ENCODE measurements at places on chromosomes 2 and 18.

- peak; percentile 76 for DNase-seq
Observed at GRCh38 chr2:160388464-160389263, 104.9 kb downstream of the RBMS1 start.

- no peak for DNase-seq
Observed at GRCh38 chr2:106876699-106877098, 9.3 kb downstream of the ST6GAL2 start.

DNA sequence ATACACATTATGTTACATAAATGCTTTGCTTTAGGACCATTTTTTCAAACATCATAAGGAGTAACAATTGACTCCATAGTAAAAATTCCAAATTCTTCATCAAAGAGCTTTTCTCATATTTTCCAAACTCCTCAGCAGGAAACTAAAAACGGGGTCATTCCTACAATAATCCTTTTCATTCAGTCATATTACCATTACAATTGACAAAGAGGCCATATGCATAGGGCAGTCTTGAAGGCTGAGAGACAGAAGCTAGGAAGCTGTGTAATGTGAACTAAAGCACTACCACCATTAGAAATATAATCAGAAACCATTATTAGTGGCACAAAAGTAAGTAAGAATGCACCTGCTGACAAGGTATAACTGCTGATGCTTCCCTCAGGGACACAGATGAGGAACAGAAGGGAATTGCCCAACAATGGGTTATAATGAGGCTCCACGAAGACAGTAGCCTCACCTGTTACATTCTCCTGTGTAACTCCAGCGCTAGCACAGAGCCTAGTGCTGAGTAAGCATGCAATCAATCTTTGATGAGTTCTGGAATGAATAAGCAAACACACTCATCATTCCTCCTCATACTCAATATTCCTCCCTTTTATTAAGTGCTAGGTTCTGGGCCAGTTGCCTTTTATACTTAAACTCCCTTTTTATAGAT, 942.3 kb downstream of the CPS1 start:
- DNase-seq: no peak

DNA sequence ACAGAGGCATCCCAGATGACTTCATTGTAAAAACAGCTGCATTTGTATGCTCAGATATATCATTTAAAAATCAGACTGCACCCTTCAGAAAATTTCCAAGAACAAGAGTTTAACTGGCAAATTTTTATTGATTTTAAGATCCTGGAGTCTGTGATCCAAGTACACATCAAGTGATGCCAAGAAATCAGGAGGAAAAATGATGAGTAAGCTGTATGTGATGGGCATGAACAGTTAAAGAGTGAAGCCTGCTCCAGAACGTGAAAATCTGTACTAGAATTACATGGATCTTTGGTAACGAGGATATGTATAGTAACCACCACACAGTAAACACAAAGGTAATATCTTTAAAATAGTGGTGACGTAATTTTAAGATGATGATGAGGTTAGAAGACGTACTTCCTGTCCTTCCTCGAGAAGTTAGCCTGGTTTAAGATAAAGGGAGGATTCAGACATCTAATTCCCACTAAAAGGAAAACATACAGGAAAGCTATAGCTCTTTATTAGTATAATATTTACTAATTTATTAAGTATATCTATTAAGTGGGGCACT, 1374.3 kb upstream of the DDX18 start:
- DNase-seq: no peak

DNA sequence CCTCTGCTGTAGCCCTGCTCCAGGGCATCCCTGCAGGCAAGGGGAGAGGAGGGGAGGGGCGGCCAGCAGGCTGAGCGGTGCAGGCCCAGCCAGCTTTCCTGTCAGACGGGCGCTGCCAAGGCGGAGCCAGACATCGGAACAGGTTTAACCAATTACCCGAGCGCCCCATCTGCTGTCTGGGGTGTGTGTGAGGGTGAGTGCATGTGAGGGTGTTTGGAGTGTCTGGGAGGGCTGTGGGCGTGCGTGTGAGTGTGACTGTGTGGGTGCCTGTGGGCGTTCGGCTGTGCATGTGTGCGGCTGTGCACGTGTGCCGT, 20.0 kb downstream of the EMX1 start:
- DNase-seq: no peak

DNA sequence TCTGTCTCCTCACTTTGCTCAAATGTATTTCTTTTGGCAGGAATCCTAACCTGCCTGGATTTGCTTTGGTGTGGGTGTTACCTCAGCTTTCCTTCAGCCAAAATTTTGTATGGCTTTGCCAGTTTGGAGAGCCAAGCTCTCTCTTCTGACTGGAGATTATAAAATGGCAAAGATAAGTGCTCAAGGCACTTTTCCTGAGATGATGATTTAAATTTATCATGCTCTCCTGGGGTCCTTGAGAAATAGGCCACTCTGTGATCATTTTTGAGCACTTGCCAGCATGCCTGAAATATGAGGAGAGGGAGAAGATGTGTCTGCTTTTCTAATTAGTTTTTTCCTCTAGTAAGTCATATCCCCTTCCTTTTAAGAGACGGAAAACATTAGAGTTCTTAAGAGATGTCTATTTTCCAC, 683.0 kb downstream of the SLC4A3 start:
- DNase-seq: no peak

- no peak for DNase-seq
Observed at GRCh38 chr2:28567061-28567471, 71.2 kb downstream of the PLB1 start.

DNA sequence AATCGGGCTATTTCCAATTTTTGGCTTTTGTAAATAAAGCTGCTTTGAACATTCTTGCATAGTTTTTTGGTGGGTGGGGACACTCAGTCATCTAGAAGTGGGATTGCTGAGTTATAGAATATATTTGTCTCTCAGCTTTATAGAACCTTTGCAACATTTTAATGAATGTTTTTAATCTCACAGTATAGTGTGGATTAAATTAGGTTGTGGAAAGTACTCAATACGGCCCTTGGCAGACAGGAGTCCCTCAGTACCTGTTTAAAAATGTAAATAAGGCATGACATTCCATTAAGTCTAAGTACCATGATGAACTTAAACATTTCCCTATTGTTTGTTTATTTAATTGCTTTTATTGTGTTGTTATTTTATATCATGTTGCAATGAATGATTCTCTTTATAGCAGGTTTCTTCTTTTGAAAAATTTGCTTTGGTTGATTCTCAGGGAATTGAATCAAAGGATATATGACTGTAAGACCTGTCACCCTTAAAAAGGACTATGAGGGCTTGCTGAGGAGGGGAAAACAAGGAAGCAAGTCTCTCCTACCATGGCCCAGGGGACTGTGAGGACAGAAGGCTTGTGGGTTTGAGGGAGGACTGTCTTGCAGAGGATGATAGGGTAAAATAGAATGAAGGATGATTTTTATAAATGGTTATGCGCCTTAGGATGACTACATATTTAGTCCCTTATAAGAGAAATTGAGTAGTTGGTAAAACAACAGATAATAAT, 165.1 kb downstream of the RPIA start:
- DNase-seq: no peak

- no peak for DNase-seq
Observed at GRCh38 chr2:212384027-212384426, 154.6 kb downstream of the ERBB4 start.

DNA sequence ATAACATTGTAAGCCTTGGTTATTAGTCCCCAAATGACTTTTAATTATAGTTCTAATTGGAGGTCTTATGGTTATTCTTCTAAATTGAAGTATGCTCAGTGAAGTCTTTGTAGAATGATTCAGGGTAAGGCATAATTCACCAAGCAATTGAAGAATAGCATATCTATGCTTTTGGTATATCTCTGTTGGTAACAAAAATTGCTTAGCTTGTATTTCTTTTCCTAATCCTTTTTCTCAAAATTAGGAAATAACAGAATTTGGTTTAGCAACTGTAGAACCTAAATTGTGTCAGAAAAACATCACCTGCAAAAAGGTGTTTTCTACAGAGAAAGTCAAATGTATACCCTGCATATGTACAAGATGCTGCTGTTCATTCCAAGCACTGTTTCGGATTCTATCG, 189.2 kb upstream of the EPHA4 start:
- DNase-seq: no peak

GRCh38 chr2:188278388-188279092, 13.1 kb upstream of the GULP1 start:
- no peak for DNase-seq

- no peak for DNase-seq
Observed at GRCh38 chr2:99205491-99205890, 24.5 kb downstream of the MRPL30 start.

DNA sequence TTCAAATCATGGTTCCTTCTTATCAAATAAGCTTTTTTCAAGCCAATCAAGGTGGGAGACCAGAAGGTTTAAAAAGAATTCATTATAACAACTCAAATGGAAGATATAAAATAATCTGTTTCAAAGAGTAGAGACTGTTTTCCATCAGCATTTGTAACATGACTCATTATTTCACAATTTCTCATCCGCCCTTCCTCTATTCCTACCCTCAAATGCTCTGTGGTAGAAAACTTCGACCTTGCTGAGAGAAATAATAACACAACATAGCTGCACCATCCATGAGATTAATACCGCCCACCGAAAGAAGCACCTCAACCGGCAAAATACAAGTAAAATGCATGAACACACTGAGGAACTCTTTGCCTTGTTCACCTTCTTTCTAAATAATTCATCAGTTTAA, 2039.2 kb upstream of the CELF4 start:
- no peak for DNase-seq

DNA sequence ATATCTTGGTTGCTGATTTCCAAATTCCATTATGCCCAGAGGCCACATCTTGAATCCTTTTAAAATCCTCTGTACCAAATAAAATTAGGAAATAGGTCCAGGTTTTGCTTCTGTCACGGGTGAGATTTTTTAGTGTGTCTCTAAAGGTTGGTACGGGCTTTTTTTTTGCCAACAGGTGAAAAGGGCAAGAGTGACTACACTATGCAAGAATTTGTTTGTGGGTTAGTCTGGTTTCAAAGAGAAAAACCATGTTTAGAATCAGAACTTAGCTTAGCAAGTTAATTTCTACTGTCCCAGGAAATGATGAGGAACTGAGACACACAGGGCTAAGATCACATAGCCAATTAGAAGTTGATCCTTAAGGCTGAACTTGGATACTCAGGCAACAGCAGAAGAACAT, 41.7 kb downstream of the POLR1A start:
- DNase-seq: no peak

DNA sequence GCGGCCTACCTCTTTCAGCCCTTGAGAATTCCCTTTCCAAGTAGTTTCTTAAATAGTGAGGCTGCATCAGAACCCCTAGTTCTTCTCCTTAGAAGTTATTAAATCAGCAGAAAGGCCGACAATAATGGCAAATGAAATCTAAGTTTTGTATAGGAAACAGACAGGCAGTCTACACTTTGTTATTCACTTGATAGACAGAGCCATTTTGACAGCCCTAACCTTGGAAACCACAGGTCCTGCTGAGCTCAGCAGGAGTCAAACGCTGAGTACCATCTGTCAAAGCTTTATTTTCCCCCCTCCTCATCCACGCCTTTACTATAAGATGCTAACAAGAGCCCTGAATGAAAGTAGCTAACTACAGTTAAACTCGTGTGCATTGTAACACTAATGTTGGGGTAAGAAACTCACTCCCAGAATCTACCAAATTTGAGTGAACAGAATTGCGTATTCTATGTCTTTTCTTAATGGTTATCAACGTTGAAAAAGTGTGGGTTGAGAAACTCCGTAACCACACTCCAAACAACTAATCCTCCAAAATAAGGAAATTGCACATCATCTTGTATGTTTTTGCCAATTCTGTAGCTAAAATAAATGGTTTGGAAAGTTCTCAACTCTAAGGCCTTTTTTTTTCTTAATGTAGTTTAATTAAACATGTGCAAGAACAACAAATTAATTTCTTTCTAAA, 90.6 kb upstream of the EFEMP1 start:
- no peak for DNase-seq

GRCh38 chr2:15728245-15728938, 136.7 kb downstream of the DDX1 start:
- DNase-seq: no peak

GRCh38 chr2:144707736-144708326, 187.9 kb upstream of the ZEB2 start:
- DNase-seq: no peak

- no peak for DNase-seq
Observed at GRCh38 chr2:28347596-28347995, 45.1 kb upstream of the FOSL2 start.

GRCh38 chr2:239729151-239729550, 296.0 kb downstream of the NDUFA10 start:
- no peak for DNase-seq

DNA sequence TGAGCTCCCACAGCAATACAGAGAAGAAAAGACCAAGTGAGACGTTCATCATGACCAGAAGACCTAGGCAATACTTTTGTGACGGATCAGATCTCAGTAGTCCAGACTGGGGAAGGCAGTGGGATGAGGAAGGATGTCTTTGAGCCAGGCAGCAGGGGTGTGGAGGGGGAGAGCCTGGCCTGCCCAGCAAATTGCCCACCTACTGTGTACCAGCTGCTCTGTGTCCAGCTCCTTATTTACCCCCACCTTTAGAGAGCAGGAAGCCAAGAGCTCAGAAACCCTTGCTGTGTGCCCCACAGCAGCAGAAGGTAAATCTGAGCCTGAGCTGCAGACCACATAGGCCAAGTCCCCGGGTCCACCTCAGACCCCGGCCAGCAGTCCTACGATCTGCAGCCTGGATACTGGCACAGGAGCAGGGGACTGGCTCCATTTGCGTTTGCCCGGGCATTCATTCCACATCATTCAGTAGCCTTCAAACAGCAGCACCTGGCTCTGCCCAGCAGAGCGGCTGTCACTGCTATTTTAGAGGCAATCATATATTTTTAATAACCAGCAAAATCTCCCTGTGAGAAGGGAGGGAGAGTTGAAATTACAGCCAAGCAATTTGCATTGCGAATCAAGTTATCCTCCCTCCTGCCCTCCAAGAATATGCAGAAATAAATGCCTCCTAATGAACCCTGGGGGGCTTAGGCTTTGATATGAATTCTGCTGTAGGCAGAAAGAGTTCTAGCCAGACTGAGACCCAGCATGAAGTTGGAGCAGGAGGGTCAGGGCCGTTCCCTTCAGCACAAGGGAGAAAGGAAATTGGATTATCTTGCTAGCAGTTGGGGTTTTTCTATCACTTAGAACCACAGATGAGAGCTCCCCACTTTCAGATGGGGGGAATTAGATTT, 110.0 kb upstream of the FZD7 start:
- DNase-seq: no peak

DNA sequence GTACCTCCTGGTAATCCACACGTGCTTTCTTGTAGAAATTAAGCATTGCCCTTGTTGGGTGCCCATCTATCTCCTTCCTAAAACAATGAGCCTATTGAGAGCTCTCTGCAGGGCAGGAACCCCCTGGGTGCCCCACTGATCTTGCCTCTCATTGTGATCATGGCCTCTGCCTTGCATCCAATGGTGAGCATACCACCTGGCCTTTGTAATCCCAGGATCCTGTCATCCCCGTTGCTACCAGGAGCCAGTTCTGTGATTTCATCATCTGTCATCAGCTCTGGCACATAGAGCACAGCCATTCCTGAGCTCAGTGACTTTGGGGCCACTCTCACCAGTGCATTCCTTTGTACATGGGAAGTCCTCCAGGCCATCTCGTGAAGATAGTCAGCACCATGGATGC, 381.0 kb upstream of the ID2 start:
- no peak for DNase-seq

GRCh38 chr2:240339411-240340360, 95.8 kb upstream of the GPC1 start:
- peak; percentile 31 for DNase-seq

GRCh38 chr18:59416818-59417217, 57.8 kb upstream of the LMAN1 start:
- DNase-seq: no peak
